Subcutaneous preadipocyte (primary cell): ENCODE measurements at places on chromosomes 4 and X. TPM values are rescaled to one million over a fixed set of nuclear protein-coding genes. Genes with fewer than 3 reads are reported as not detected.

Gene ANTXR2
- 43.7 and 78.8 TPM in 2 replicates for total RNA-seq

Gene FAM53A
- 2.3 and 5.1 TPM in 2 replicates for total RNA-seq

Gene VCX
- not detected in 2 replicates for total RNA-seq

Gene DDX53
- not detected in 2 replicates for total RNA-seq

Gene TASL
- total RNA-seq: not detected in 2 replicates

Gene JADE3
- total RNA-seq: 2.9 and 3.9 TPM in 2 replicates

Gene NCBP2L
- total RNA-seq: not detected in 2 replicates

Gene MAOA
- 26.0 and 45.6 TPM in 2 replicates for total RNA-seq

Gene MAGEA9B
- total RNA-seq: not detected in 2 replicates

Gene SLC9B1
- 0.59 and 0.73 TPM in 2 replicates for total RNA-seq

Gene UGT2B15
- not detected in 2 replicates for total RNA-seq

Gene SHISA3
- total RNA-seq: 0.37 and 1.4 TPM in 2 replicates

Gene ADGRG4
- total RNA-seq: not detected in 2 replicates

Gene POLN
- total RNA-seq: 2.2 and 3.5 TPM in 2 replicates

Gene F11
- total RNA-seq: not detected in 2 replicates

Gene GPRASP2
- 12.1 and 12.7 TPM in 2 replicates for total RNA-seq

Gene AMBN
- total RNA-seq: not detected in 2 replicates

Gene RS1
- total RNA-seq: not detected in 2 replicates

Gene RIPPLY1
- not detected in 2 replicates for total RNA-seq

Gene TRIM2
- 27.2 and 56.5 TPM in 2 replicates for total RNA-seq

Gene NAT8L
- under 0.01 TPM in 2 replicates for total RNA-seq

Gene HTN1
- total RNA-seq: not detected in 2 replicates

Gene IL2RG
- not detected in 2 replicates for total RNA-seq

Gene HTR2C
- not detected in 2 replicates for total RNA-seq

Gene NPNT
- total RNA-seq: not detected in 2 replicates

Gene MGAT4D
- not detected in 2 replicates for total RNA-seq

Gene SUPT20HL1
- total RNA-seq: not detected in 2 replicates

Gene SLC26A1
- under 0.01 TPM in 1 of 2 replicates, not detected in the other for total RNA-seq

Gene SERTM2
- total RNA-seq: under 0.01 TPM in 1 of 2 replicates, not detected in the other

Gene MAGEB2
- not detected in 2 replicates for total RNA-seq

Gene IRS4
- total RNA-seq: not detected in 2 replicates

Gene RBM46
- total RNA-seq: 0.59 TPM in 1 of 2 replicates, not detected in the other

Gene CFAP47
- total RNA-seq: not detected in 2 replicates

Gene MSL3
- total RNA-seq: 23.9 and 30.5 TPM in 2 replicates

Gene CTAG1B
- not detected in 2 replicates for total RNA-seq

Gene CXorf49
- total RNA-seq: not detected in 2 replicates

Gene RAB9B
- total RNA-seq: 0.20 and 0.37 TPM in 2 replicates

Gene SLC10A6
- total RNA-seq: under 0.01 TPM in 1 of 2 replicates, not detected in the other

Gene GAGE12E
- total RNA-seq: not detected in 2 replicates

Gene HDAC8
- 22.8 and 26.0 TPM in 2 replicates for total RNA-seq
